ENCODE measurements at places on chromosomes 11 and 22.
A peak's percentile ranks its signal among the peaks of the same experiment; 100 is the strongest.

- no peak for DNase-seq
Observed at GRCh38 chr11:59417023-59417422, 9.2 kb downstream of the OR5A2 start.

DNA sequence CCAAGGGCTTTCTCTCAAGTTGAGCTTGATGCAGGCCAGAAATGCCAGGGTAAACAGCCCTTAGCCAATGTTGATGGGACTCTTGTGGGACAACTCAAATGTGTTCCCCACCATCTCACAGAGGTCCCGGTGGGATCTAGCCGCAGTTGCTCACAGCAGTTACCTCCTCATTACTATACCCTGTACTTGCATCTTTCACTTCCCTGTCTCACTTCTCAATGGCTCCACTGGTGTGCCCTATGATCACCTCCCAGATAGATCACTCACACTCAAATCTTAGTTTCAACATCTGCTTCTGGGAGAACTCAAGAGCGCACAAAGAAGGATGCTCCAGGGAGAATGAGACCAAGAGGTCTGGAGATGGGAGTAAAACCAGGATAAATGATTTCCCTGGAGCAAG lies 47.0 kb downstream of the RCN1 start:
- no peak for DNase-seq

GRCh38 chr11:101508370-101508769 lies 75.4 kb downstream of the TRPC6 start:
- DNase-seq: no peak

DNA sequence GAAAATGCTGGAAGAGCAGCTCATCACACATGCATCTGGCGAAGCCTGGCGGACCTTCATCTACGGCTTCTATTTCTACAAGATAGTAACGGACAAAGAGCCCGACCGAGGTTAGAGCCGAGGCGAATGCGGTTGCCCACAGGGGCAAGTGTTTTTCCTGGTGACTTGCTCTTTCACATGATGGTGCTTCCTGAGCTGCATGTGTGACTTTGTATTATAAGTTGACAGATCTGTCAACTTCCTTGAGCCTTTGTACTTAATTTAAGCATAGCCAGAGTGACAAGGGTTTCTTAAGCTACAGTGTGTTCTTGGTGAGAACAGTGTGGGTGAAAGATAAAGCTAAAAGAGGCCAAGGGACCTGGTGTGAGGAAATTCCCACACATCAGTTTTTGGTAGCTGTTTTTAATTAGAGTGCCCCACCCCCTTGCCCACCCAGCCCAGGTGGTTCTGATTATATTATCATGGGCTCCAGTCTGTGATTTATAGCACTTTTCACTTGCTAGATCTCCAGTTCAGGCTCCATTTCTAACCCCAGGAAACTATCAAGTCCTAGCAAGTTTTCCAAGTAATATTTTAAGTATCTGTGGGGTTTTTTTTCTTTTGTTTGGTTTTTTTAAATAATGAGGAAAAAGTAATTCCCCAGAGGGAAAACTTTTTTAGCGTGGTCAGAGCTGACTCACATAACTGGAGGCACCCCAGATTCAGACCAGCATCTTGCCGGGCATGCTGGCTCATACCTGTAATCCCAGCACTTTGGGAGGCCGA lies 68.0 kb upstream of the YWHAH start:
- DNase-seq: peak; percentile 18

DNA sequence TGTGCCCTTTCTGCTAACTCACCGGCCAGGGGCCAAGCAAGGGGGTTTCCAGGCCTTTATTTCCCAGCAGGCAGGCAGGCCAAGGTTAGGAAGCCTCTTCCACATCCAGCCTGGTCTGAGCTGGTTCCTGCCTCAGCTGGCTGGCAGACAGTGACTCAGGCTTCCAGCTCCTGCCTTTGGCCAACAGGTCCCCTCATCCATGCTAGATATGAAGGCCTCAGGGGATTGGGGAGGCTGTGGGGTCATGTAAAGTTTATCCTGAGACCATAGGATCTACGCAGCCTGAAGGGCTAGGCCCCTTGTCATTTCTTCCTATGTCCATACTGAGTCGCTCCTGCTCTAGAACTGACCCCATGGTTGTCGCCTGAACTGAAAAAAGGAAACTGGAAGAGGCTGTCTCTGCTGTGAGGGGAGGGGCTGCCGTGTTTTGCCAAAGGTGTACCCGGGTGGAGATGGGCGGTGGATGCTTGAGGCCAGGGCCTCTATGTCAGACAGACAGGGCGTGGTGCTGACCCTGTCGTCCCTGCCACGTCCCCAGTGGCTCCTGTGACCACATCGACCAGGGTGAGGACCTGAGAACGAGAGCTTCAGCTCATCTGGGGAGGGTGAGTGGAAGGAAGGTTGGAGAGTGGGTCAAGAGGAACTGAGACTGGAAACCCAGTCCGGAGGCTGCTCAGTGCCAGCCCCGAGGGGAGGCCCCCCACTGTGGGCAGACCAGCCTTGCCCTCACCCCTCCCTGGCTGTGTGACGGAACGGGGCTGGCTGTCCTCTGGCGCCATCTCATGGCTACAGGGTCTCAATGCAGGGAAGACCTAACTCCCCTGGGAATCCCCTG lies 17.0 kb downstream of the P2RY6 start:
- DNase-seq: no peak

DNA sequence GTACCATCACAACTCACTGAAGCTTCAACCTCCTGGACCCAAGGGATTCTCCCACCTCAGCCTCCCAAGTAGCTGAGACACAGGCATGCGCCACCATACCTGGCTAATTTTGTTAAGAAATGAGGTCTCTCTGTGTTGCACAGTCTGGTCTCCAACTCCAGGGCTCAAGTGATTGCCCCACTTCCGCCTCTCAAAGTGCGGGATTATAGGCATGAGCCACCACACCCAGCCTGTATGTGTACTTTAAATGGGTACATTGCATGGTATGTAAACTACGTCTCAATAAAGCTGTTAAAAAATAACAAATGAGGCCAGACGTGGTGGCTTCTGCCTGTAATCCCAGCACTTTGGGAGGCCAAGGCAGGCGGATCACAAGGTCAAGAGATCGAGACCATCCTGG lies 36.2 kb upstream of the DDX6 start:
- no peak for DNase-seq

DNA sequence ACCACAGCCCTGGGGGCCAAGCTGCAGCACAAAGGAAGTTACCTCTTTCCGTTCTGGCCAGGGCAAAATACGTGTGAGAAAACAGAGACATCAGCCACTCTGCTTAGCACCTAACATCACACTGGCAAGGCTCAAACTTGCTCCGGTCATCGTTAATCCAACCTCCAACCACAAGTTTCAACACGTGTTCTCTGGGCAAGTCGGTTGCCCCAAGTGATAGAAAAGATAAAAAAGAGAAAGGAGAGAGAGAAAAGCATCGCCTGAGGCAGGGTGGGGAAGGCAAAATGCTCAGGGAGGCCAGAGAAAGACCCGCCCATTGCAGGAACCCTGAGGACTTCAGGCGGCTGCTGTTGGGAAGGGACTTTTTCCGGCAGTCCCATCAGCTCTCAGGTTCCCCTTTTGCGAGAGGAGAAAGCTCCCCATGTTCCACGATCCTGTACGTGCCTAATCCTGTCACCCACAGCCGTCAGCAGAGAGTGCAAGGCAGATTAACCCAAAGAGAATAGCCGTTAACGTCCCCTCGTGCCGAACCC lies 18.5 kb upstream of the B4GALNT4 start:
- DNase-seq: no peak

GRCh38 chr22:26302726-26303125 lies 126.3 kb upstream of the ASPHD2 start:
- DNase-seq: no peak

DNA sequence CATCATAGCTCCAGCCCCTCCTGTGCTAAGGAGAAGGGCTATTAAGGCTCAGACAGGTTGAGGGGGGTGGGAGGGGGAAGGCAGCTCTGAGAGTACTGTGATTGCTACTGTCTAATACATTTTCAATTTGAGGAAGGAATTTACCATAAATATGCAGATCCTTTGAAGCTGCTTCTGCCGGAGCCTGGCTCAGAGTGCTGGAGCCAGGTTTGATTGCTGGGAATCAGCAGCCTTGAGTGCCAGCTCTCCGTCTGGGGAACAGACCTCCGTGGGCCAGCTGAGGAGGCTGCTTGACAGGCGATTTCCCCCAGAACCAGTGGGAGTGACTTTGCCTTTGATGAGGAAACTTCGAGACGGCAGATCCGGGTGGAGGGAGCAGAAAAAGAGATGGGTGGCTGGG lies 141.7 kb upstream of the TBCEL start:
- DNase-seq: no peak

DNA sequence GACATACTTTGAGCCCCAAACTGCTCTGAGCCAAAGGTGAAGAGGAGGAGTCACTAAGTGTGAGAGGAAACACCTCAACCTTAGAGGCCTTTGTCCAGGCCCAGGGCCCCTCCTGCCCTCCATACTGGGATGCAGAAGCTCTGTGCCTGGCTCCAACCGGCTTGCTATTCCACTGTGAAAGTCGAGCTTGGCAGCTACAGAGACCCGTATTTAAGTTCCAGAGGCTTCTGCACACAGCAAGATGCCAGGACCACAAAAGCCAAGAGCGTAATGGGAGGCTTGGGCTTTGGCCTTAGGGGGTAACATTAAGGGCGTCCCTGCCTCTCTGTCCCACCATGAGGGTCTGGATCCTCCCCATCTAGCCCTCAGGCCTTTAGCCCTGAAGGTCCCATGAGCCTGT lies 31.9 kb downstream of the DSCAML1 start:
- DNase-seq: no peak

DNA sequence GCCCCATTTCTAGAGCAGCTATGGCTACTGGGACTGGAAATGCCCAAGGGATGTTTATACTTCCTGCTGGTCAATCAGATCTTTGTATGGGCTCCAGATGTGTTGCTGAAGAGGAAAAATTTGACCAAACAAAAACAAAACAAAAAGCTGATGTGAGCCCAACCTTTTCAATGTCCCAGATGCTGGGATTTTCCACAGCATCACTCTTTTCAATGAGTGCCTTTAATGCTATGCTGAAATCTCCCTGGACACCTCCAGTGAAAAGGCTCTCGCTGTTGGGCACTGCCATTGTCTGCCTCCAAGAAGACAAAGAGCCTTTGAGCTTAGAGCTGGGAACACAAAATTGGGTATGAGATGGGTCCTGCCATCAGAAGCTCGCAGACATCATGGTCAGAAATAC lies 671.9 kb downstream of the NTM start:
- DNase-seq: no peak

GRCh38 chr11:17415523-17416104 lies 27.2 kb upstream of the KCNJ11 start:
- DNase-seq: no peak

DNA sequence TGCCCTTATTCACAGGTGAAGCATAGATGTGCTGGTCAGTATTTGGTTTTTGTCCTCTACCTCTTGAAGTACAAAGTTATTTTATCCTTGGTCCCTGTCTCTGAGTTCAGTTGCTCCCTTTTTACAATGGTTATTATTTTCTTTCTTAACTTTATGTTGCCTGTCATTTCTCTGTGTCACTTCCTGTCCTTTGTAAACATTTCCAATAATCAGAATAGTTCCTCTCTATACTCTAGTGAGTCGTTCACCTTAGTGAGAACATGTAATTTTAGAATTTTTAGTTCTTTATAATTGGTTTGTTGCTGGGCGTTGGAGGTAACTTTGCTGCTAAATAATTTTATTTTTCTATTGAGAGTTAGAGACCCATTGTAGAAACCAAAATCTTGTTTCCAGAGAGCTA lies 16.0 kb downstream of the CSTPP1 start:
- no peak for DNase-seq

GRCh38 chr22:39433476-39434242 lies 23.2 kb upstream of the MGAT3 start:
- DNase-seq: no peak

GRCh38 chr11:66745356-66746235 lies 16.6 kb upstream of the SPTBN2 start:
- no peak for DNase-seq

DNA sequence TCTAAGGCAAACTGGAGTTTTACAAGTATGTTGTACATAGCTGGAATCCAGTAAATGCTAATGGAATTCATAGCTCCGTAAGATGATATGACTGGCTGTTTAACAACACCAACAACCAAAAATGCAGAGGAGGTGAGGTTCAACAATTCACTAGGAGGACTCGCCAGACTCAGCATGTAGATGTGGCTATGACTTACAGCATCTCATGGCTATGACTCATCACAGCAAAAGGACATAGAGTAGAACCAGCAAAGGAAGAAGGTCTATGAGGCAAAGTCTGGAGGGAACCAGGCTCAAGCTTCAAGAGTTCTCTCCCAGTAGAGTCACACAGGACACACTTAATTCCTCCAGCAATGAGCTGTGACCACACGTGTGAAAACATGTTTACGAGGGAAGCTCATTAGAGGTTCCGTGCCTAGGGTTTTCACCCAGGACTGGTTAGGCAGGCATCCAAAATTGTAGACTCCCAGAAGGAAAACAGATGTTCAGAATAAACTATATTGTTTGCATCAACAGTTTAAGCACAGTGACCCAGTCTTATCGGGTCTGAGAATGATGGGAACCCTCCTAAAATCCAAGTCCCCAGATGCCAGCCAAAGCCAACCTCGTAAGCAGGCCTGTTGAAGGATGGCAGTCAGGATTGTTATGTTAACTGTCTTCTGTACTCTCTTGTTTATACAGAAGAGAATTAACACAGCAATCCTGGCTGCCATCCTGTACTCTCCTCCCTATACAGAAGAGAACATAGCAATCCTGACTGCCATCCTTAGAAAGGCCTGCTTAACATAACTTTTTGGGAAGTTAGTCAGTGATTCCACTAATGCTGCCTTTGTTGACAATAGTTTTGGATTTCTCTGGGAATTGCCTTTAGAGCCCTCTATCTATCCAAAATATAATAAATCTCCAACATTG lies 116.6 kb downstream of the LARGE1 start:
- peak; percentile 97 for DNase-seq

GRCh38 chr22:44312766-44313165 lies at the start of gene SHISAL1:
TSS of gene SHISAL1 (minus strand) at chr22:44312951. CDS start at chr22:44300945, 12,006 bp downstream.
- DNase-seq: no peak

DNA sequence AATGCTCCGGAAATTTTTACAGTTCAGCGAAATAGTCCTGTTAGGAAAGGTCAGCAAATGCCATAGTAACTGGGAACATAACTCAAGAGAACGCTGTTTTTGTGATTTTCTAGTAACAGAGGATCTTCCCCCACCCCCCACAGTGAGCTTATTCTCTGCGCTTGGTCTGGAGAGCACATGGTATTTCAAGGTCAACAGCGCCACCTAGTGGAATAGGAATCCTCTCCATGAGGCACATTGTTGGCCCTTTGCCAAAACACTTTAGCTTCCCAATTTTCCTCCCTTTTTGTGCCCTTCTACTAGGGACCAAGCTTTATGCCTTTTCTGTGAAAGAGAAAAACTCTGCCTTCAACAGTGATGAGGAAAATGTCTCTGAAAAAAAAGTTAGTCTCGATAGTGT lies 13.2 kb upstream of the OR4C12 start:
- no peak for DNase-seq

DNA sequence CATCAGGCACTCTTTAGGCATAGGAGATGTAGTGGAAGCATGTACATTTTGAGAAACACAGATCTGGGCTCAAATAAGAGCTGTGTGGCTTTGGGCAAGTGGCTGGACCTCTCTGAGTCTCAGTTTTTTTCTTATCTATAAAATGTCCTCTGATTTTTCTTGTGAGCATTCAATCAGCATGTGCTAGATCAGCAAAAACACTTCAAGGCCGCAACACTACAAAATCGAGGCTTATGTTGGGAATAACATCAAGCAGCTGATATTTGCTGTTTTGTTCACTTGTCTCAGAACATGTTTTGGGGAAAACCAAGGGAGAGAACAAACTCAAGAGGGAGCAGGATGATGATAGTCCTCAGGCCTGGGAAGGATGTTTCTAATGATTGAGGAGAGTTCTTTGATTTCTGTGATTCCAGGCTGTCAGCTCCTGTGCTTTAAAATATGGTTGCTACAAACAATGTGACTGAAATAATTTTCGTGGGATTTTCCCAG lies at the start of gene OR4X1:
TSS of gene OR4X1 (plus strand) at position 439 of the 489 bp plus-strand sequence. CDS start at position 439, 0 bp downstream.
- no peak for DNase-seq

All from BJ (cell line).